ENCODE measurements at places on chromosomes 4 and X. TPM values are rescaled to one million over a fixed set of nuclear protein-coding genes. Genes with fewer than 3 reads are reported as not detected.

DNA sequence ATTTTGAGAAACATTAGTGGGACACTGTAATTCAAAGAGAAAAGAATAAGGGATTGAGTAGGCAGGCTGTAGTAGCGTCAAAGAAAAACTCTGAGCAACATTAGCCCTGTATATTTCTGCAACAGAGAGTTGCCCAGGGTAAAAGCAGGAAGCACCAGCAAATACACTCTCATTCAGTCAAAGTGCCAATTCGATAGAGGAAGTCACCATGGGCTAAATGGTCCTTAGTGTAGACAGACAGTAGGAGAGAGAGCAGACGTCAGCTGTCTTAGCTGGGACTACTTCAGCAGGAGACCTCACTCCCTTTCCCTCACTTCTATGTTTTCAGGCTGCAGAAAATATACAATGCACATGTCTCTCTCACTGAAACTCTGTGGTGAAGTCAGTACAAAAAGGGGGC, 2073.8 kb upstream of the TENM3 start:
- DNase-seq = no peak

DNA sequence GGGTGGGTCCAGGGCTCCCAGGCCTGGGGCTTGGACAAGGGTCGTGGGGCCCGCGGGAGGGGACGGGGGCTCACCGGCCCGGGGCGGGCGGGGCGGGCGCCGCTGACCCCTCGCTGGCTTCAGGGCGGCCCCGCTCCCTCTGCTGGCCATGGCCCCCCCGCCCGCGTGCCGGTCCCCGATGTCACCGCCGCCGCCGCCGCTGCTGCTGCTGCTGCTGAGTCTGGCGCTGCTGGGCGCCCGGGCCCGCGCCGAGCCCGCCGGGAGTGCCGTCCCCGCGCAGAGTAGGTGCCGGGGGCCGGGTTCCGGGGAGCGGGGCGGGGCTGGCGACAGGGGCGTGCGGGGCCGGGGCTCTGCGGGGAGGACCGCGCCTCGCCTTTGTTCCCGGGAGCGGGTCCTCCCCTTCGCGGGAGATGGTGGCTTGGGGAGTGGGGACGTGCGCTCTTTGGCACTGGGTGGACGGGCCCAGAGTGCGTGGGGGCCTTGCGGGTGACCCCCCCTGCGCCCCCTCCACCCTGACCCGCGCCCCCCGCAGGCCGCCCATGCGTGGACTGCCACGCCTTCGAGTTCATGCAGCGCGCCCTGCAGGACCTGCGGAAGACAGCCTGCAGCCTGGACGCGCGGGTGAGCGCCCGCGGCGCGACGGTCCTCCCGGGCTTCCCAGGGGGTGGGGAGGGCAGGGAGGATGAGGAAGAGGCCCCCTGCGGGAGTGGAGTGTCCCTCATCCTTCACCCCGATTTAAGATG, 16.8 kb upstream of the NAT8L start:
- DNase-seq = peak; percentile 96

DNA sequence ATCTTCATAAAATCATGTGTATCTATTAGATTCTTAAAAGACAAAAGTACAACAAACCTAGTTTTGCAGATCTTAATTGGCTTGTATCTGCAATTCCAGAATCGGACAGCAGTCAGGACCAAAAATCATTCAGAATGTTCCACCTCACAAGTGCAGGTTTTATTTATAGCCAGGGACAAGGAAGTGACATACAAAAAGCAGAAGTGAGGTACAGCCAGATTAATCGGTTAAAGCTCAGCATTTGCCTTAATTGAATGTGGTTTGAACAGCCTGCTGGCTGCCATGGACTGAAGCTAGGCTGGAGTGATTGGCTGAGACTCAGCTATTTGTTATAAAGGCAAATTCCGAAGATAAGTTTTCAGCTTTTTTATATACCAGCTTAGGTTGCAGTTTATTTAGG, 932.6 kb downstream of the C4orf33 start:
- DNase-seq = no peak

DNA sequence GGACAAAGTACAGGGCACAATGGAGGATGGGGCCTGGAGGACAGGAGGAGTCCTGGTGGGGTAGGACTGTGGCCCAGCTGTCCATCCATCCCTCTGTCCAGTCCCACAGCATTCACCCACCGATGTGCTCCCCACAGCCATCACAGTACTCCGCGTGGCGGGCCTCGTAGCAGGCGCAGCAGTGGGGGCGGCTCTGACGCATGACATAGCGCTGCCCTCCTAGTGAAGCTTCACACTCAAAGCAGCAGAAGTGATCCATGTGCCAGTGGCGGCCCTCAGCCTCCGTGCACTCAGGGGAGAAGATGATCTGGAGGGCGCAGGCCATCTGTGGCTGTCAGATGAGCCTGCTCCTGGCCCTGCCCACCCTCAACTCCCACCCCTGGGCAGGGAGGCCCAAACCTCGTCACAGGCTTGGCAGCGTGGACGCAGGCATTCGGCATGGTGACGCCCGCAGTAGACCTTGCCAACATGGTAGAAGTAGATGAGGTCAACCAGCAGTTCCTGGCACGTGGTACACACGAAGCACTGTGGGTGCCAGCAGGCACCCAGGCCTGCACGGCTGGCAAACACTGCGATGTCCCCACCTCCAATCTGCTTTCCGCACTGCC, 6.3 kb downstream of the PLP2 start:
- DNase-seq = peak; percentile 42

- DNase-seq = no peak
Measured at GRCh38 chr4:68176500-68176899, 46.8 kb upstream of the TMPRSS11F start.

DNA sequence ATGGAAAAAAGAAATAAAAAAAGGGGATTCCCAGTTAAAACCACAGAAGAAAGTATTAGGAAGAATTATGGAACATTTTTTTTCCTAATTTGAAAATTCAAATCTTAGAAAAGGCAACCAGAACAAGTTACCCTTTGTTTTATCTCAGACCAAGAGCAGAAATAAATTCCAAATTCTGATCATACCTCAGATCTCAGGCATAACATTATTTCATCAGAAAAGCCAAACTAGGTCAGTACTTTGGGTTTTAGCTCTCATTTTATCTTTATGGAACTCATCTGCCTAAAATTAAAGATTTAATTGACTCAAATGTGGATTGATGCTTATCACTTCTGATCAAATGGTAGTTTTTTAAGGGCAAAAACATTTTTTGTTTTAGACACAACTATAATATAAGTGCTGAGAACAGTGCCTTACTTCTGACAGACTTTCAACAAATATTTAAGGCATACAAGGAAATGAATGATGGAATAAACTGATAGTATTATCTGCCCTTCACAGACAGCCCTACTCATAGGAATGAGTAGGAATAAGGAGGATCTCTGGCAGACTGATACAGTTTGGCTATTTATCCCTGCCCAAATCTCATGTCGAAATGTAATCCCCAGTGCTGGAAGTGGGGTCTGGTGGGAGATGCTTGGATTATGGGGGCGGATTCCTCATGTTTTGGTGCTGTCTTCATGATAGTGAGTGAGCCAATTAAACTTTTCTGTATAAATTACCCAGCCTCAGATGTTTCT, 245.3 kb upstream of the PITX2 start:
- DNase-seq = no peak

- DNase-seq = no peak
Measured at GRCh38 chrX:138011468-138011867, 445.5 kb downstream of the ZIC3 start.

- no peak for DNase-seq
Measured at GRCh38 chrX:107713203-107713542, 62.4 kb downstream of the TSC22D3 start.

GRCh38 chr4:120508036-120508435, 414.5 kb downstream of the PRDM5 start:
- DNase-seq = no peak

DNA sequence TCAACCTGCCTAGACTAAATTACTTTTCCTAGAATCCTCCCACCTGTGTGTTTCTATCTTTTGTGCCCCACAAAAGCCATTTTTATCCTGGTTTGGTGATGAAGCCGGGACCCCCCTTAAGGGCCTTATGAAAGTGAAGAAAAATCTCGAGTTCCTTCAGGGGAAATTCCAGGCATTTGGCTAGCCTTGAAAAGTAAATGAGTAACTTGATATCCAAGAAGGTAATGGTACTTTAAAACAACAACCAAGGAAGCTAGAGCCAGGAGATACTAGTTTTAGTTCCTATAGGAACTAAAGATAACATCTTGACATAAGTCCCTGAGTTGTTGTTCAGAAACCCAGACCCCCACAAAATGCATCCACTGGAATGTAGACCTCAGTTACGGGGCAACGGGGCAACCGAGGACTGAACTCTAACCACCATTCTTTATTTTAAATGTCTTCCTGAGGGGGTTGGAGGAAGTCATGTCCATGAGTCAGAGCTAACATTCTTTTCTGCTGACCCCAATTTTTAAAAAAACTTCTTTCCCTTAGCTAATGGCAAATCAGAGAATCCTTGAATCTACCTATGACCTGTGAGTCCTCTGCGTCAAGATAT, 73.9 kb downstream of the VCX3A start:
- DNase-seq = no peak

DNA sequence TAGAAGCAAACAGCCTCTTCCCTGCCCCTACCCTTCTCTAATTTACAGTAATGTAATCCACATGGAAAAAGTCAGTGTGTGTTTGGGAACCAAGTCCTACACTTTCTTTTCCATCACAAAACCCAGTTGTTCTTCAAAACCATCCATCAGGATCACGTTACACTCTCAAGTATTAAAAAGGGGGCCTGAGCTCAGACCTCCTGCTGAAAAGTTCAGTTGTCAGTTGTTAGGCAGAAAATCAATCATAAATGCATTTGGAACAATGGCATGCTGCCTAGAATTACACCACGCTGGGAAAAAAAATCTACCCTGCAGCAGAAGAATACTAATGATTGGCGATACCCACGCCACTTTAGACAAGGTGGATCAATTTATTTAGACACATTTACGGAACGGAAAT, 236.5 kb downstream of the PARM1 start:
- DNase-seq = no peak

The SRPK3 gene
- not detected for total RNA-seq

The RGN gene
- total RNA-seq = 4.4 TPM

The HSD17B10 gene
- 48.5 TPM for total RNA-seq

The MAGEB10 gene
- not detected for total RNA-seq

The PTTG2 gene
- not detected for total RNA-seq

Data from osteoblast (primary cell).